Inflammatory macrophage treated with lipopolysaccharide for 4 hours (primary cell): ENCODE measurements at places on chromosomes 3 and 15.
A peak's percentile ranks its signal among the peaks of the same experiment; 100 is the strongest.

DNA sequence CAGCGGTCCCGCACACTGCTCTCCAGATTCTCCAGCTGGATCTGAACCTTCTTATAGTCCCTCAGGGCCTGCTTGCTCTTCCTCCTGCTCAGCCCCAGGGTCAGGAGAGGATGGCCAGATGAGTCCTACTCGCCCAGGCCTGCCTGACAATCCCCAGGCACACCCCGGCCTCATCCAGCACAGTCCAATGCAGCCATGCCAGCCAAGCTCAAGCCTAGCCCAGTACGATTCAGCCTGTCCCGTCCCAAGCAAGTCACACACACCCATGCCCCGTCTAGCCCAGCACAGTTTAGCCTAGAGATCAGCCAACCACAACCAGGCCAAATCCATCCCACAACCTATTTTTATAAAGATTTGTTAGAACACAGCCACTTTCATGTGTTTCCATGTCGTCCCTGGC is 16.8 kb downstream of the PLXNB1 start:
- DNase-seq, result no peak

DNA sequence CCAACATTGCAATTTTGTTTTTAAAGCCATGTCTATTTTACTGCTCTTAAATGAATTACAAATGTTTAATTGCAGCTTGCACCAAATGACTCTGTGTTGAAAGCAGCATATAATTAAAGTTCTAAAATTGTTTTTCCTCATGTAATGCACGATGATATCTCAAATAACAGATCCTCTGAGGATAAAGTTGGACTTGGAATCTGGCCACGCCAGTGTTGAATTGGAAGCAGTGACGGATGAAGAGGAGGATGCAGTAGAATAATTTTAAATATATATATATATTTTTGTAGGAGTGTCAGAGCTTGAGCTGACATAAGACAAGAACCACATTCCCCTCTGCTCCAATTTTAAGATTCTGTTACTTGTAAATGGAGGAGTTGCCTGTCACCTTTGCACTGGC is 406.6 kb upstream of the DPPA4 start:
- no peak for DNase-seq

- DNase-seq, result no peak
Measured at GRCh38 chr15:60814062-60814461, 335.1 kb upstream of the ICE2 start.

- DNase-seq, result no peak
Measured at GRCh38 chr3:14440168-14440518, 37.7 kb downstream of the SLC6A6 start.

DNA sequence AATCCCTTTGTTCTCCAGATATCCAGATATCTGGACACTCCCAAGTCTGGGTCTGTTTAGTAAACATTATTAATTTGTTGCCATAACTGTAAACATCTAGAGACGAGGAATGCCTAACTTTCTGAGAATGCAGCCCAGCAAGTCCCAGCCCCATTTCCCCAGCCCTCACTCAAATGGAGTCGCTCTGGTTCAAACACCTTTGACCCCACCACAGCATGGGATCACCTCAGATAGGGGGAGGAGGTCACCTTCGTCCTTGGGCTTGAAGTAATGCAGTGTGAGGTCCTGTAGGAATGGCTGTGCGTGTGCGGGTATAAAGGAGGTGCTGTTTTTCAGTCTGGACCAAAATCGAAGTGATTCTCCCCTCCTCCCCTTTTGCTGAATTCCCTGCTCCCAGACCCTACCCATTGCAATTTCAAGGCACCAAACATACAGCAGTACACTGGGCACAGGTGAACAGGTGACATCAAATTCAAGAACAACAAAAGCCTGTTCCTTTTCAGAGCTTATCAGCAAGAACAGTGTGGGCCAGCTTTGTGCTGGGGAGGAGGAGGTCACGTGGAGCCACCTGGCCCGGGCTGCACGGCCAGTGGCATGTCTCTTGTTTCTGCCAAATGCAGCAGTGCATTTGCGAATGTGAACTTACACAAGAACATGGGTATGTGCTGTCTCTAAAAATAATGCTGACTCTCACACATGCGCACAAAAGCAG is 57.5 kb upstream of the TRPM1 start:
- DNase-seq, result no peak

DNA sequence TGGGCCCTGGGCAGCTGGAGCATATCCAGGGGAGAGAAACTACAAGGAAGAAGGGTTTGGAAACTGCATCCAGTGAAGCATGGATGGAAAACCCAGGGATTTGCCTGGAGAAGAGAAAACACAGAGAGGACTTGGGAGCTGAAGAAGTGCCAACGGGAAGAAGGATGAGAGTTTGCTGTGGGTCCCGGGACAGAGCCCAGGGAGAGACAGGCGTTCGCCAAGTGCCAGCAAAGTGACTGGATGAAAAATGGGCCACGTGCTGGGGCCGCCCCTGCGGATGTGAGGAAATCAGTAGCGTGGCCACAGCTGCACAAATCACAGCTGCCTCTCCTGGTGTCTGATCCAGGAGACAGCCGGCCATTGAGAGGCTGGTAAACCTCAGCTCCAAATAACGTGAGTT is 70.4 kb downstream of the HES1 start:
- peak; percentile 36 for DNase-seq

GRCh38 chr15:71811752-71812735 is 1.7 kb downstream of the NR2E3 start:
- no peak for DNase-seq

- no peak for DNase-seq
Measured at GRCh38 chr3:77414881-77415280, 375.0 kb downstream of the ROBO2 start.

- no peak for DNase-seq
Measured at GRCh38 chr3:181969925-181970324, 258.2 kb downstream of the SOX2 start.

GRCh38 chr3:46479696-46480095 is 15.0 kb upstream of the LTF start:
- DNase-seq, result no peak

GRCh38 chr3:42035816-42036482 is 55.2 kb upstream of the TRAK1 start:
- no peak for DNase-seq

GRCh38 chr15:95464509-95464908 is 866.0 kb upstream of the NR2F2 start:
- DNase-seq, result no peak

DNA sequence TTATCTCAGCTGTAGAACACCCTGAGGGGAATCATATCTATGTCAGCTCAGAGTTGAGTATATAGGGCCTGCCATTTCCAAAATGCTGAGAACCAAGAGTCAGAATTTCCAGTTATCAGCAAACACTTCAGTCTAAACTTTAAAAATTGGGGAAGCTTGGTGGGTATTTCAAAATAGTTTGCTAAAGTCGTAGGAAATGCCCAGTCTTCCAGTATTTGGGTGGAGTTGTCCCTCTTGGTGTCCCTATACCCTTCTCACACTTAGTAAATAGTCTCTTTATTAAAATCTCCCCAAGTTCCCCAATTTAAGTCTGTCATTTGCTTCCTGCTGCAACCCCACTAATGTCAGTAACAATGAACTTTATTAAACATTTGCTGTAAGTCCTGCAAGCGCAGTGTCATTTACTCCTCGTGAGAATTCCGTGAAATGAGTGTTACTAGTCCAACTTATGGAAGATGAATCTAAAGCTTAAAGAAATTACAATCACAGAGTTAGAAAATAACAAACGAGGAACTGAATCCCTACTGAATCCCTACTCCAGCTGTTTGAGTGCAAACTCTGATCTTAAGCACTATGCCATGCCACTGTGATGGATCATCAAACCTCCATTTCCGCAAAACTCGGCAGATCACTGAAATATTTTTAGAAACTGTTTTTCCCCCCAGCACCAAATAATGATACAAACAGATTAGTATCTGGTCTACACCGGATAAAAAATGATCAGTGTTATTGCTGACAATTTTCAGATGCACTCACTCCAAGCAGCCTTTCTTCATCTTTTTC is 341.7 kb upstream of the PROK2 start:
- DNase-seq, result peak; percentile 47

DNA sequence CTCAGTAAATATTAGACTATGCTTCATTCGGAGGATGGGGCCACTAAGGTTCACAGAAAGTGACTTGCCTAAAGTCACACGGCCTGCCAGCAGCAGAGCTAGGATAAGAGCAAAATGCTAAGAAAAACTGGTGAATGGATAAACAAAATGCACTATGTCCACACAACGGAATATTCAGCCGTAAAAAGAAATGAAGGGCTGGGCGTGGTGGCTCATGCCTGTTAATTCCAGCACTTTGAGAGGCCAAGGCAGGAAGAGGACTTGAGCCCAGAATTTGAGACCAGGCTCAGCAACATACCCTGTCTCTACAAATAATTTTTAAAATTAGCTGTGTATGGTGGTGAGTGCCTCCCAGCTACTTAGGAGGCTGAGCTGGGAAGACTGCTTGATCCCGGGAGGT is 7.7 kb downstream of the TKT start:
- no peak for DNase-seq
